ENCODE measurements at places on chromosomes 3 and 15.

GRCh38 chr3:170780955-170781354 lies 89.0 kb downstream of the RPL22L1 start:
- no peak for ATAC-seq

- ATAC-seq: peak; percentile 88
These were observed 62.1 kb upstream of the WNT5A start for GRCh38 chr3:55549177-55549576.

DNA sequence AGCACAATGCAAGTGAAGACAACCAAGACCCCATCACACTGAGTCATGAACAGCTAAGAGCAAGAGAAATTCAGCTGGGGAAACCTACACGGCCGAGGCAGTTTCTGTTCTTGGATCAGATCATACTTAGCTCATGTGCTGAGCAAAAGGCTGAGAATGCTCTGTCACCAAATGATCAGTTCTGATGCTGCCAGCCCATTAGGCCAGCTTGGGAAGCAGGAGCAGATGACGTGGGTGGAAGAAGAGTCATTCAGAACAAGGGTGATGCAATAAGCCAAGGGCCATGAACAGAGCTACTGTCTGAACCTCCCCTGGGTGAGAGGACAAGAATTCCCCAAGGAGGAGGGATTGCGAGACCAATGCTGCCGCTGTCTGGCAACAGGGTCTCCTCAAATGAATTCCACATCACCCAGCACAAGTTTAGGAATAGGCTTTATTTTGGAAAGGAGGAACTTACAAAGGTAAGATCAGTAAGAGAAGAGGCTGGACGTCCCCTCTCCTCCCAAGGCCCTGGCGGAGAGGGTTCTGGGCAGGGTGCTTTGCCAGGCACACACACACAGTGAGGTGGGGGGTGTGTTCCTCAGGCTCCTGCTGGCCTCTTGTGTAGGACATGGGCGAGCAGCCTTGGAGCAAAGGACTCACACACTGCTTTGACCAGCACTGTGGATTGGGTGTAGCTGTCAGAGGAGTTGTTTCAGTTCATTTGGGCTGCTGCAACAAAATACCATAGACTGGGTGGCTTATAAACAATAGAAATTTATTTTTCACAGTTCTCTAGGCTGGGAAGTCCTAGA lies 65.6 kb upstream of the CTXND1 start:
- ATAC-seq: peak; percentile 58

GRCh38 chr3:115666920-115667737 lies 43.8 kb downstream of the GAP43 start:
- 0 out of 3 replicates have a peak, but pooled peaks have one; percentile 26 for ATAC-seq

- no peak for ATAC-seq
These were observed 136.3 kb upstream of the LRRFIP2 start for GRCh38 chr3:37310666-37311050.

DNA sequence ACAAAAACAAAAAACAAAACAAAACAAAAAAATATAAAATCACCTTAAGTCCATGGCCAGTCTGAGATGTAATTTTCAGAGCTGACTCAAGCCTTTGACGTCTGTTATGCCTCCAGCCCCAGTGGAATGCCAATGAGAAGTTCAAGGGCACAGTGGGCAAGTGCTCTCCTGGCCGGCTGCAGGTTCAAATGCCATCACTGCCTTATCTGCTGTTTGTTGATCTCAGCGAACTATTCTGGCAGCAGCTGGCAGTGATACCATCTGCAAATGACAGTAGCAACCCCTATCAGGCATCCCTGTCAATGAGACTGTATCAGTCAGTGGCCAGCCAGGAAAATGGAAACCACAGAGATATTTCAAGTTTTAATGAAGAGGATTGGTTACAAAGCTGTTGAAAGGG lies 10.8 kb upstream of the PDE8A start:
- no peak for ATAC-seq

- ATAC-seq: no peak
These were observed 30.4 kb downstream of the GATM start for GRCh38 chr15:45347989-45348388.

DNA sequence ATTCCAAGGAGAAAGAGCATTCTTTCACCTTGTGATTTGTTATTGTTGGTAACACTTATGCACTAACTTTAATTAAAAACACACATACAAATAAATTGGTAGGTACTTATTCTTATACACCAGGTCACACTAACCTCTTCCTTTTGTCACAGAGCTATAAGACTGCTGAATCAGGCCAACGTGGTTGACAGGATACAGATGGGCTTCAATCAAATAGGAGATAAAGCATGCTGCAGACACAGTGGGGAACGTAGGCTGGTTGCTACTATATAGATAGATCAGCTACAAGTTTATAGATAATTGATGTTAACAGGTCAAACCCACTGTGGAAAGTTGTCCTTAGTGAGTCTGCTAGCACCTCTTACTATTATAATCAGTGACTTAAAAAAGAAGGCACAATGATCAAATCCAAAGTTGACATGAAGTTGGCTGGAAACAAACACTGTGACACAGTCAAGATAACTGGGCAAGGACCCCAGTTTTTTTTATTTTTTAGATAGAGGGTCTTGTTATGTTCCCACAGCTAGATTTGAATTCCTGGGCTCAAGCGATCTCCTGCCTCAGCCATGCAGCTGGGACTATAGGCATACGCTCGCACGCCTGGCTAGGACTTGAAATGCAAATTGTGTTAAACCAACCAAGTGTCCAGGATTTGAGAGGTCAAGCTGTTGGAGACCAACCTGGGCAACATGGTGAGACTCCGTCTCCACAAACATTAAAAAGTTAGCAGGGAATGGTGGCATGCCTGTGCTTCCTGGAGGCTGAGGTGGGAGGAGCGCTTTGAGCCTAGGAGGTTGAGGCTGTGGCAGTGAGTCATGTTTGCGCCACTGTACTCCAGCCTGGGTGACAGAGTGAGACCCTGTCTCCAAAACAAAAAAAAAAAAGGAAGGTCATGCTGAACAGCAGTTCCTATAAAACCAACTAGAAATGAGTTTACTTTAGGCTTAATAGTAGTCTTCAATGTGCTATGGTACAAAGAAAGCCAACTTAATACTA lies 97.9 kb upstream of the MEX3B start:
- no peak for ATAC-seq

- no peak for ATAC-seq
These were observed 178.6 kb upstream of the SMAD3 start for GRCh38 chr15:66886686-66887273.

GRCh38 chr3:195021692-195022091 lies 249.3 kb downstream of the XXYLT1 start:
- ATAC-seq: peak; percentile 28
